ENCODE measurements at places on chromosomes 12 and 14.

DNA sequence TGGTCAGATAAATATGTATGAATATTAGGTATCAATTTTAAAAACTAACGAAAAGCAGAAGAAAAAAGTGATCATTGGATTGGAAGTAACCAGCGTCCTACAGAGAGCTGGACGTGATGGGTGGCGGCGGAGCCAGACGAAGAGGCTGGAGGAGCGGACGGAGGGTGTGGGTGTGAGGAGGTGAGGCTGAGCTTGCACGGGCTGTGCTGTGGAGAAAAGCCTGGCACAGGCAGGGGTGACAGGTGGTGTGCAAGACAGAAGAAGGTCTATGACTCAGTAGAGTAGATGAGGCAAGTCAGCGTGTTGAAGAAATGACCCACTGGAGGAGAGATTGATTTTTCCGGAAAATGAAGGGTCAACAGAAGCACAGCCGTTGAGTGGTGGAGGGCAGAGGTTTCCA, 56.4 kb downstream of the FZD10 start:
- no peak for DNase-seq

GRCh38 chr14:105280525-105280924, 20.3 kb downstream of the BRF1 start:
- DNase-seq, result no peak

- DNase-seq, result peak; percentile 99
Observed at GRCh38 chr14:22536853-22537338, 52.1 kb downstream of the DAD1 start.

GRCh38 chr14:101351146-101351545, 210.1 kb upstream of the DIO3 start:
- no peak for DNase-seq

DNA sequence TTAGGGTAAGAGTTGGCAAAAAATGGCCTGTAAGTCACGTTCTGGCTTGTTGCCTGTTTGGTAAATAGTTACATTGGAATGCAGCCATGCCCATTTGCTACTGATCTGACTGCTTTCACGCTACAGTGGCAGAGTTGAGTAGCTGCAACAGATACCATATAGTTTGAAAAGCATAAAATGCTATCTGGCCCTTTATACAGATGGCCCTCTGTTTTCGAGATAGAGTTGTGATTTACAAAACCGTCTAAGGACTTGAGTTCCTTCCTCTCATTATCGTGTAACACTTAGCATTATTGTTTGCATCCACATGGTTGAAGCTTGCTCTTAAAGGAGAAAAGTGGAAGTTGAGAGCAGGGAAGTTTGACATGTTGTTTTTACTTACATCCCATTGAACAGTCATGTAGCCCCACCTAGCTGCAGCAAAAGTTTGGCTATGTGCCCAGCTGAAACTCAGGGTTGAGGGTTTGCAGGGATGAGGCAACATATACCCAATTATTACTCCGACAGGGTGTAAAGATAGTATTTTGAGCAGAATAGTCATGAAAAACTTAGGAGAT, 11.3 kb upstream of the SCFD1 start:
- DNase-seq, result peak; percentile 56

GRCh38 chr12:112148031-112148513, 22.7 kb downstream of the TRAFD1 start:
- peak; percentile 84 for DNase-seq

GRCh38 chr14:34629657-34630529, at the start of gene SNX6:
TSS of gene SNX6 (minus strand) at chr14:34630148. CDS start at chr14:34630116, 32 bp downstream.
- peak; percentile 78 for DNase-seq

DNA sequence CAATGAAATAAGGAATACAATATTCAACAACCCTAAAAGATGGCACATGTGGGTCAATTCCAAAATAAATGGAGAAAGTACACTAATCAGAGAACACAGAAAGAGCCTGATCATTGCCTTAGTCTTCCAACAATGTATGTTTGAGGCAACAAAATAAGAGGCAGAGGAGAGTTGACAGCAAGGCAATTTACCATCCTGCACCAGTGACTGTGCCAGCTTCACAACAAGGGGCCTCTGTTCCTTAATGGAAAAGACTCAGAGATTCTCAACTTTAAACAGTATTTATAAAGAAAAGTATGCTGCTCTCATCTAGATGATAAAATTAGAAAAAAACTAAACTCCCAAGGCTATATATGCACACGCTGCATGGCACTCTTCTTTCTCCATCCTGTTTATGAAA, 25.9 kb downstream of the EPS8 start:
- DNase-seq, result no peak
